ENCODE measurements at places on chromosomes 13 and 19. TPM values are rescaled to one million over a fixed set of nuclear protein-coding genes. Genes with fewer than 3 reads are reported as not detected.

DNA sequence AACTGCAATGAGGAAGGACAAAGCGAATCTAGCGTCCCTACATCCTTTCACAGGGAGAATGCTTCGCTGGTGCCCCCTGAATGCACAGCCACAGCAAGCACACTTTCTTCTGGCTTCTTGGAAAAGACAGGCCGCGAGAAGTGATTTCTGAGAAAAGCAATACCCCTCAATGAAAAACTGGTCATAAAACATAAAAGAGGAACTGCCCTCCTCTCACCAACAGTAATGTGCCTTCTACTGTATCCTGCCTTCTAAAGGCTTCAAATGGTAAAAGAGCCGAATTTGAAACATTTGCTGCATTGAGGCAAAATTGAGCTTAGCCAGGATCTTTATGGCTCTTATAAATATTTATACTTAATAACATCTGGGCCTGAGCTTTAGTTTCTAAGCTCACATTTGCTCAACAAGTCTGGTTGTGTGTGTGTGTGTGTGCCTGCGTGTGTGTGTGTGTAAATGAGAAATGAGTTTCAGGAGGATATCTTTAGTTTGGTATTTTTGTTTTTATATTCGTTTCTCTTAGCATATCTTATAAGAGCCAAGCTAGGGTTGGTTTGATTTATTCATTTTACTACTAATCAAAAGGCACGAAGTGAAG, 246.1 kb upstream of the MAB21L1 start:
- H3K27ac ChIP-seq = no peak overlapping the region
- DNase-seq = no peak
- peaks cover 21% of the 10 kb centered on the region for H3K27me3 ChIP-seq
- no peak overlapping the region for H3K4me3 ChIP-seq
- no peaks in the 10 kb centered on the region for H3K36me3 ChIP-seq
- peaks cover 3% of the 10 kb centered on the region for H3K4me1 ChIP-seq

DNA sequence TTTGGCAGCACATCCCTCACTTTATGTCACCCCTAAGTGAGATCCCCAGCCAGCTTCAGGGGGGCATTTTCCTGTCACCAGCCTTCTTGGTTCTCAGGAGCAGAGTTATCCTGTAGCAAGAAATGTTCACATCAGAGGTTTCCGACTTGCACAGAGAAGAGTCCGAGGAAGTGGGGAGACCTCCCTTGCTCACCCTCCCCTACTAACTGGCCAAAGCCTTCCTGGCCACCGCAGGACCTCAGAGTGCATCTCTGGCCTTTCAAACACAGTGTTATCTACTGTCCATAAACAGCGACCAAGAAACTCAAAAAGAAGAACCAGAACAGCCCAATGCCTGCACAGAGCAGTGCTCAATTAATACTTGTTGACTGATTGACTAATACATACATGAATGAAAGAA, 134.4 kb downstream of the USP12 start:
- H3K36me3 ChIP-seq = no peaks in the 10 kb centered on the region
- no peak overlapping the region for H3K4me3 ChIP-seq
- DNase-seq = no peak
- H3K27me3 ChIP-seq = peaks cover 27% of the 10 kb centered on the region
- no peak overlapping the region for H3K27ac ChIP-seq
- peaks cover 13% of the 10 kb centered on the region for H3K4me1 ChIP-seq

GRCh38 chr19:3346677-3347353, 19.6 kb upstream of the NFIC start:
- no peaks in the 10 kb centered on the region for H3K36me3 ChIP-seq
- DNase-seq = no peak
- no peak overlapping the region for H3K27ac ChIP-seq
- H3K4me3 ChIP-seq = no peak overlapping the region
- H3K4me1 ChIP-seq = no peaks in the 10 kb centered on the region

Gene EBPL
- total RNA-seq = 26.0 TPM

Gene CYP4F2
- total RNA-seq = not detected
